ENCODE measurements at places on chromosomes 1 and 21.
A peak's percentile ranks its signal among the peaks of the same experiment; 100 is the strongest.

DNA sequence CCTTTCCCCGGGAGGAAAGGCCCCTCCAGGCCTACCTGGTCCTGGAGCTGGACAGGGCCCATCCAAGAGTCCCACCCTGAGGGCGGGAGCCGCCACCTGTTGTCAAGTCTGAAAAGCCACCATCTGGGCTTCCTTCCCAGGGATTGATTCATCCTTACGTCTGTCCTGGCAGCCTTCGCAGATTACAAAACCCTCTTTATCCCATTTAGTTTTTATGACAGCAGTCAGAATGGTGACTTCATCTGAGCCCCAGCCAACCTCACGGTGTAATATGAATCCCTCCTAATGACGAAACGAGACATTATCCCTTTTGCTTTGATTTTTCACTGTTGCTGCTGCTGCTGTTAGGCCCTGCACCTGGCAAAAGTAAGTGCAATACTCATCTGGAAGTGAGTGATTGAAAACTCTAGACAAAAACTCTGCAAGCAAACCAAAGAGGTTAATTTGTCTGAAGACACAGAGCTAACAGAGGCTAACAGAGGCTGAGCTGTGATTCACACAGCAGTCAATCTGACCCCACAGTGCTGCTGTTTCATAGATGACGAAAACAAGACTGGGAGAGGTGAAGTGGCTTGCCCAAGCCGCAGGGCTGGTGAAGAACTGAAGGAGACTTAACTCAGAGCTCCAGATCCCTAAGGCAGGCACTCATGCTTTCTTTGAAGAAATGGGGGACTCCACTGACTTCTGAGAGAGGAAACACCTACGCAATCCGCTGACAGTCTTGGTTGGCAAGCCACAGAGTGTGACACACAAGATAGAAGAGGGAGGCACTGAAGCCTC lies 30.0 kb upstream of the S100A7 start:
- no peak for DNase-seq
- H3K27ac ChIP-seq = peak overlapping the region; percentile 61
- H3K36me3 ChIP-seq = no peaks in the 10 kb centered on the region
- no peaks in the 10 kb centered on the region for H3K4me1 ChIP-seq

- H3K36me3 ChIP-seq = no peaks in the 10 kb centered on the region
- H3K27ac ChIP-seq = no peak overlapping the region
- no peaks in the 10 kb centered on the region for H3K4me1 ChIP-seq
- no peaks in the 10 kb centered on the region for H3K27me3 ChIP-seq
Observed at GRCh38 chr1:99457381-99458165, 188.3 kb upstream of the PALMD start.

- H3K27me3 ChIP-seq = no peaks in the 10 kb centered on the region
- no peak overlapping the region for H3K27ac ChIP-seq
- H3K36me3 ChIP-seq = no peaks in the 10 kb centered on the region
- H3K4me3 ChIP-seq = no peak overlapping the region
- H3K4me1 ChIP-seq = peaks cover 5% of the 10 kb centered on the region
Observed at GRCh38 chr1:23727362-23727811, 15.9 kb upstream of the ELOA start.

DNA sequence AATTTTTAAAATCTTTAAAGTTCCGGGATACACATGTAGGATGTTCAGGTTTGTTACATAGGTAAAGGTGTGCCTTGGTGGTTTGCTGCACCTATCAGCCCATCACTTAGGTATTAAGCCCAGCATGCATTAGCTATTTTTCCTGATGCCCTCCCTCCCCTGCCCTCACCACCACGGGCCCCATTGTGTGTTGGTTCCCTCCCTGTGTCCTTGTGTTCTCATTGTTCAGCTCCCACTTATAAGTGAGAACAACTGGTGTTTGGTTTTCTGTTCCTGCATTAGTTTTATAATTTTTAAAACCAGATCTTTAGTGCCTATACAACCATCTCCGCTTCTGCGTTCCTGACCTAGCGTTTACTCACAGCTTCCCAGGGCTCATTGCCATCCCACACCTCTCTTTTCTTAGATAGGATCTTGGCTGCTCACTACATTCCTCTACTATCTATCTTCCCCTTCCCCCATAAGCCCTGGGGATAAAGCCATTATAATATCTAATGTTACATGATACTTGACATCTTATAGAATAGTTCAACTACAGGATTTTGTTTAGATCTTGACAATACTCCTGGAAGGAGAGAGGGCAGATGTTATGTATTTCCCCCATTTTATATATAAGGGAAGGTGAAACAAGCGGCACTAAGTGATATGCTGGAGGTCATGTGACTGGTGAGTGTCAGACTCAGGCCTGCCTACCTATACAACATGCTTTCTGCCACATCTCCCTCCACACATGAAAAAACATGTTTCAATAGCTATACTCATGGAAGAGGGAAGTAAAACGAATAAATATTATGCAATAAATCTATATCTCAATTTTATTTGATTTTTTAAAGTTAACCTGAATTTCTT lies 52.3 kb upstream of the DNAJC6 start:
- H3K27ac ChIP-seq = no peak overlapping the region
- H3K4me3 ChIP-seq = peak overlapping the region; percentile 98
- H3K36me3 ChIP-seq = peaks cover 7% of the 10 kb centered on the region
- no peaks in the 10 kb centered on the region for H3K27me3 ChIP-seq
- DNase-seq = no peak

DNA sequence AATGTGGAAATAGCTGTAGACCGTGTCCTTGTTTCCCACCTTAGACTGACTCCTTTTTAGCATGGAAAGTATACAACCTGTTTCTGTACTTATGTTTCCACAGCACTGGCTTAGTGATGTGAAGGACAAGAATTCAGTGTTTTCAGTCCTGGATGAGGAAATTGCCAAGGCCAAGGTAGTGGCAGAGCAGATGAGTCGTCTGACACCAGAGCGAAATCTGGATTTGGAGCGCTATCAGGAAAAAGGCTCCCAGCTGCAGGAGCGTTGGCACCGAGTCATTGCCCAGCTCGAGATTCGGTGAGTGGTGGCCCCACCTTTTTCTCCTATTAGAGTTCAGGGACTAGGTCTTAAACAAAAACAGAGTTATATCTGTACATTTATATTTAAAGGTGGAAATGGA lies 112.6 kb downstream of the MACF1 start:
- H3K27me3 ChIP-seq = no peaks in the 10 kb centered on the region
- no peak for DNase-seq
- H3K27ac ChIP-seq = no peak overlapping the region
- H3K4me1 ChIP-seq = peaks cover 8% of the 10 kb centered on the region

GRCh38 chr1:218772575-218772974 lies 401.1 kb upstream of the LYPLAL1 start:
- no peak overlapping the region for H3K4me3 ChIP-seq
- peaks cover 3% of the 10 kb centered on the region for H3K4me1 ChIP-seq
- H3K27me3 ChIP-seq = no peaks in the 10 kb centered on the region
- no peak overlapping the region for H3K27ac ChIP-seq
